ENCODE measurements at places on chromosomes 6 and 20.

DNA sequence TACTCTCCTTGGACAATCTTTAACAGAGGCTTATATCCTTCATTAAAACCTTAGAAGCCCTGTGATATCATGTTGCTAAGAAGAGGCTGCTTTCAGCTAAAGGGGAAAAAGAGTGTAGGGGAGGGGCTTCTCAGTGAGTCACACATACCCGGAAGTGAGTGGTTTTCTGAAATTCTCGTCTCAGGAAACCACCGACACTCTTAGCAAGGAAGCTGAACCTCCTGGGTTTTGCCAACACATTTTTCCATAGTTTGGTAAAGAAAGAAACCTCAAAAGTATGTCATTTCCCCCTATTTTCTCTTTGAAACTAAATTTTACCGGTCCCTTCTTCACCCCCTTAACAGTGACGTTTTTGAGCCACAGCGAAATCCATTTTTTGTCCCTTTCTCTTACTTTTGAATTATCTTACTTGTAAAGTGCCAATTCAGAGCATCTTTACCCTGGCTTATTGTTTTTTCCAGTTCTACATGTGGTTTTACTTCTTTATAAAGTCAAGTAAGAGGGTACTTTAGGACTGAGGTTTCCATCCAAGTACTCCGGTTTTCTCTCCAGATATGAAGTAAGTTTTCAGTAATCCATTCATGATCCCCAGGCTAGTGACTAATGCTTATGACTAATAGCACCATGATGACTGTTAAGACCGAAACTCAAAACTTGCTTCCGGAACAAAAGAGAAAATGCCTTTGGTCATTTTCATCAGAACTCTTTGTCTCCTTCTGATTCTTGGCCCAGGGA, 219.3 kb downstream of the ARHGAP18 start:
- no peak for DNase-seq

DNA sequence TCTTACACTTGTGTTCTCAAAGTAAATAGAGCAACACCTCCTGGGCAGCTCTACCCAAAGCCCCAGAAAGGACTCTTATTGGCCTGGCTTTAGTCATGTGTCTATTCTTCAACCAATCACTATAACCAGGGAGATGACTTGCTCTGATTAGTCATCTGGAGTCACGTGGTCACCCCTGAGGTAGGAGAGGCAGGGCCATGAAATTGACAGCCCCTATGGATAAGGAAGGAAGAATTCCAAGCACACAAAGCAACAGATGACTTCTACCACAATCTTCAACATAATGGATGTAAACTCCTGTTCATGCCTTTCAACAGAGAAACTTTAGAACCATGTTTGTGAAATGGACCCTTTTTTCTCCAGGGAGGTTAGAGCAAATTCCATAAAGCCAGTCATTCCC, 24.6 kb upstream of the EYA2 start:
- DNase-seq: no peak

DNA sequence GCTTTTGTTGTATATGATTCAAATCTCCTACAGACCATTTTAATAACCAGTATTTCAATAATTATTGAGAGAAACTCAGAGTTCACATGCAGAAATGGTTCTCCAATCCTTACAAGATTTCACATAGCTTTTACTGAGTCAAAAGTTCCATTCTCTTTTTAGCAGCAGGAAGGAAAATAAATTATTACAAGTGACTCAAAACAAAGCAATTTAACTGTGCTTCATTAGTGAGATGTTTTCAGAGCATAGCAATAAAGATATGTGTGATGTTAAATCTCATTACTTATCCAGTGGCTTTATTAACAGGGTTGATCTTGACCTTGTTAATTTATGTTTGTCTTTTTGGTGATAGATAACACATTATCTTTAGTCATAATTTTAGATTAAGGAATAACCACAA, 22.0 kb downstream of the KIF13A start:
- DNase-seq: no peak

- peak; percentile 96 for DNase-seq
These were observed 1205.5 kb upstream of the CITED2 start for GRCh38 chr6:140579918-140580317.

- DNase-seq: no peak
These were observed 23.1 kb downstream of the AAR2 start for GRCh38 chr20:36259177-36260061.

DNA sequence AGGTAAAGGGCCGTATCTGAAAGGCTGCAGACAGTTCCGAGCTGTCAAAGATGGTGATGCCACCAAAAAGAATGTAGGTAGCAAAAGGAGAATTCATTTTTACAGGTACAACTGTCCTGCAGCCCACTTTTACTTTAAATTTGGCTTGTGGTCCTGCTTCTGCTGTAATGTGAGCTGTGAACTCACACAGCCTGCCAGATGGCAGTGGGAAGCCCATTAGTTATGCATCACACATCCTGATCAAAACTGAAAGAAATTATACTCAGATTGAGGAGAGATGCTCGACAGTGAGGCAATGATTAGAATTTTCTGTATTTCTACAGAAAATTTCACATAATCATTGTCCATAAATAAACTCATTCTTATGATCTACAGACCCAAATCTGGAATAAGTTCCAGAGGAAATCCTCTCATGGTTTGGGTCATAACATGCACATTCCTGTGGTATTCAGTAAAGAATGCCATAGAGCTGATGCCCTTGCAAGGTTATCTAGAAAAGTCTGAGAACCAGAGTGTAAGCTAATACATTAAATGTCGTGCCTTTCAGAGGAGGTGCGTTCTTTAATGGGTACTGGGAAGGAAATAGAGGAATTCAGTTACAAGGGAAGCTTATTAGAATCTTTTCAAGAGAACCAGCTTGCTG, 23.9 kb upstream of the E2F3 start:
- no peak for DNase-seq

- no peak for DNase-seq
These were observed 115.3 kb downstream of the RTN4IP1 start for GRCh38 chr6:106513808-106514582.

GRCh38 chr6:140784573-140784972, 1348.2 kb upstream of the GJE1 start:
- DNase-seq: no peak

DNA sequence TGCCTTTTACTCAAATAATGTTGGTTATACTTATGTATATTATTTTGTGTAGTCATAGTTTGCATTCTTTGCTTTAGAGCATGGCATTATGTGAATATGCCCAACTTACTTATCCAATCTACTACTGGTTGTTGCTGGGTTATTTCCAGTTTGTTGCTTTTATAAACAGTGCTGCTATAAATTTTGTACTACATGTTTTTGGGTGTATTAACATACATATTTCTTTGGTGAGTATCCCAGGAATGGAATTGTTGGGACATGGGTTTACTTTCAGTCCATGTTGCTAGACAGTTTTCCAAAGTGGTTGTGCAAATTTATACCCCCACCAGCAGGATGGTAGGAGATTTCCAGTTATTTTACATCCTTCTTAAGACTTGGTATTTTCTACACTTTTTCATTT, 157.1 kb upstream of the THEMIS start:
- no peak for DNase-seq

DNA sequence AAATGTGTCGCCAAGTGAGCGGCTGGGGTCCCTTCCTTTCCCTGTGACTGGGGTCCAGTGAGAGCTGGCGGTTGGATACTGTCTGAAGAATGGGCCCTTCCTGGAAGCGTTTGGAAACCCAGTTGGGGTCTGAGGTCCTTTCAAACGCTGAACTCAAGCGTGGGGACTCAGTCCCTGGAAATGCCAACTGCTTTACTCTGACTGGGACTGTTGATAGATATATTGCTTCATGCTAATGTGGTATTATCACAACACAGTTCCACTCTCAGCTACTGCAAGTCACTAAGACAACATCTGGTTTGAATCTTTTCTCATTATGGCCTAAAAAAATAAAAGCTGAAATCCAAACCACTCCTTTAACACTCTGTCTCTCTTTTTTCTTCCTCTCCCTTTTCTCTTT, 23.7 kb upstream of the PSMF1 start:
- DNase-seq: no peak

DNA sequence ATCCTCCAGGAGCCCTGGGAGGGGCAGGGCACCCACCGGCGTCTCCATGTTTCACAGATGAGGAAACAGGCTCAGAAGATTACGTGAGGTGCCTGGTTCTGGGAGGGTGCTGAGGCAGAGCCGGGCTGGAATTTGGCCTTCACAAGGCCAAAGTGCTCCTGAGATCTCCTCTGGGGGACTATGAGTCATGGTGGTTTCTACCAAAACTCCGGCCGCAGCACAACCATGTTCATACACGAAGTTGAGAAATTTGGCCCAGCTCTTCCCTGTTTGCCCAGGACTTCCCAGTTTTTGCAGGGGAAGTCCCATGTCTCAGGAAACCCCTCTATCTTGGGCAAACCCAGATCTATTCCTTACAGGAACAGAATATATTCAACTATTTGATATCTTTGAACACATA, 172.9 kb upstream of the CDYL start:
- no peak for DNase-seq

DNA sequence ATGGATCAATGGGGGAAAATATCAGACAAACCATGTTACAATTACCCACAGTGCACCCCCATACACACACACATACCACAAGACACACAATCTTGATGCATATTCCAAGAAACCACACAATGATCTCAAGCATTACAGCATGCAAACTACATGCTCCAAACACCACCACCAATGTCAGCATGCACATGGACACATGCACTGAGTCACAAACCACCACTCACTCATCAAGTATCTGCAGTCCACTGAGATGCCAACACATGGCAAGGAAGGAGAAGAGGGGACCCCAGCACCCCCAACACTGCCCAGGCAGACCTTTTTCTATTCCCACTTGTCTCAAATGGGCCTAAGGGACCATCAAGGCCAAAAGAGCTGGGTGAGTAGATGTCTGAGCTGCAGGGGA, 91.6 kb downstream of the PREX1 start:
- no peak for DNase-seq

DNA sequence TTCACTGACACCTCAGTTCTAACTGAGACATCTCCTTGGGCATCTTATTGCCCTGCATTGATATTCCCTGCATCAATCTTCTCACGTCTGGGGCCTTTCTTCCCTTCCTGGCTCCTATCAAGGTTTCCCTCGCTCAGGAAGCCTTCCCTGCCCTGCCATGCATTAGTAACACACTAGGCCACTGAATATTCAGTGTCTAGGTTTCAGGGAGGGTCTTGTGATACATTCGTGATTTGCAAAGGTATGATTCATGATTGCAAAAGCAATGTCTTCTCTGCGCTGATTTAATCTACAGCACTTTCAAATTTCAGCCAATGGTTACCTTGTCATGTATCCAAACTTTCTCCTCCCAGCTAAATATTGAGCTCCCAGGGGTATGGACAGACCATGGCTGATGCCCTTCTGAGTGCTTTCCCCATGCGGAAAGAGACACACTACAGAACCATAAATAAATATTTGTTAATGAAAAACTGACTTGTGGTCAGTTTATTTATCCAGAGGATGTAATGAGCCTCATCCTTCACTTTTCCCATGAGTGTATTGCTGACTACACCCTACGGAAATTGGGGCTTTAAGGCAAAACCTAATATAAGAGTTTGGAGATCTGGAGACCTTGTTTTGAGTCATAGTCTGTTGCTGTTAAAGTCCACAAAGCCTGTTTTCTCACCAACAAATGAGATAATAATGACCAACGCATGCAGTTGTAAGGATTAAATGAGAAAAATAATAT, 21.6 kb upstream of the PCSK2 start:
- DNase-seq: no peak

- DNase-seq: no peak
These were observed 16.8 kb upstream of the EEF1A1 start for GRCh38 chr6:73537677-73538076.

DNA sequence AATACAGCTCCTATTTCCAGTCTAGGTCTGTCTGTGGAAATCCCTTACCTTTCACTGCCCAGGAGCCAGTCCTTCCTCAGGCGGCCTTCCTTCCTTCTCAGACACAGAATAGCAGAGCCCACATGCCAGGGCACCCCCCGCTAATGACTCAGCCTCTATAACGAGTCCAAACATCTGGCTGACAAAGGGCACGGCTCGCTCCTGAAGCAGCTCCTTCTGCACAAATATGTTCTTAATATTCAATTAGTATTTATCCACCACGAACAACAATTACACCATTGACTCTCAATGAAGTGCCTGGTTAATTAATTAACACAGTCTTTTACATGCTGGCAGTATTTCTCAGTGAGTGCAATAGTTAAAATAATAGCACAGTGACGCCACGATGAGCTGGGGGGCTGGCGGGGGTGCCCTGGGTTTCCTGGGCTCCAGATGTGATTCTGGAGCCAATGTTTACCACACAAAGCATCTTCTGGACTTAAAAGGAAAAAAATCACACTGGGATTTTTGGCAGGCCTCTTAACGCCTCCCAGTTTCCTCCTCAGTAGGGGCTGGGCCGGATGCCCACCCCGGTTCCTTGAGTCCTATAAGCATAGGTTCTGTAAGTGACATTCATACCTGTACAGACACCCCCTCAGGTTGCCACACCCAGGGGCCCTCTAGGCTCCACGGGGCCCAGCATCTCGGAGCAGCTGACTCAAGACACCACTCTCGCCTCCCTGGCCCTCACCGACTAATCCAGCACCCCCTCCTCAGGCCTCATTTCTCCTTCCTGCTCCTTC, 158.6 kb upstream of the MLN start:
- DNase-seq: no peak

GRCh38 chr6:168583126-168583525, 142.1 kb downstream of the SMOC2 start:
- DNase-seq: no peak

DNA sequence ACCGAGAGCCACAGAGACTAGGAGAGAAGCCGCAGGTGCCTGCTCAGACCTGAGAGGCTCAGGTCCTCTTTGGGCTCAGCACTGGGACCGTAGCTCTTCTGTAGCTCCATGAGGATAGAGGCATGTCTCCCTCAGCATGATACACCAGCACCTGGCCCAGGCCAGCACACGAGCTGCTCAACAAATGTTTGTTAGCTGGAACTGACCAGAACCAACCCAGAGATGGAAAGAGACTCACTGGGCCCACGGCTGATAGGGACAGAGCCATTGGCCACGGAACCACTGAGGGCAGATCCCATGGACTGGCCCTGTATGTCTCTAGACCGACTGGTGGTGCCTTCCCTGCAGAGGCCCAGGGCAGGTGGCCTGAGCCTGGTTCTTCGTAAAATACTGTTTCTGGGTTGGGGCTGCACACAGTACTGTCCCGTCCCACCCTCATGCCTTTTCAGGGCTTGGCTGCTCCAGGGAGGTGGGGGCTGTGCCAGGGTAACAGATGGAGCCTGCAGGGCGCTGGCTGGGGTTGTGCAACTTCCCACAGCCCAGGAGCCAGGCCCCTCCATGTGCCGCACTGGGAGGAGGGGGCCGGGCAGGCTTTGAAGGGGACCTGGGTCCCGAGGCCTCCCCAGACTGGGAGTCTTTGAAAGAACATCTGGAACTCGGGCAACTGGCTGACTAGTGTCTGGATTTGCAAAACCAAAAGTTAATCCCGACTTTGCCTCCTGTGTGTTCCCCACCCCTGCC, 5.2 kb downstream of the C20orf204 start:
- DNase-seq: no peak

GRCh38 chr6:11264100-11264499, 31.6 kb upstream of the NEDD9 start:
- peak; percentile 25 for DNase-seq

DNA sequence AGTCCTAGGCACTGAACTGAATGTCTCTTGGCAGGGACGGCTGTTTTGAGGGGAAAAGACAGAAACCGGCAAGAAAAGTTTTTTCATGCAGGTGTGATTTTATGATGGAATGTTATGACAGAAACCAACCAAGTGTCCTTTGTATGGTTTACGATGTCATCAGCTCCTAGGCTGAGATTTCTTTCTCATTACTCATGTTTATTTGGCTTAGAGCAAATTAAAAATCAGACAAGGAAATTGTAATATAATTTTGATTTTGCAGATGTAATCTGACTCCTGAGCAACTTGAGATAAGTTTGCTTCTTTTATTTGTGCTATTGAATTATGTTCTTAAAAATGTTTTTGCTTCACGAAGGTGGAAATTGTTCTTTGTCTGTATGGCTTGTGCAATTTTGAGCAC, 58.8 kb upstream of the MAP3K7 start:
- no peak for DNase-seq
